ENCODE measurements at places on chromosomes 3 and 15.
A peak's percentile ranks its signal among the peaks of the same experiment; 100 is the strongest.

DNA sequence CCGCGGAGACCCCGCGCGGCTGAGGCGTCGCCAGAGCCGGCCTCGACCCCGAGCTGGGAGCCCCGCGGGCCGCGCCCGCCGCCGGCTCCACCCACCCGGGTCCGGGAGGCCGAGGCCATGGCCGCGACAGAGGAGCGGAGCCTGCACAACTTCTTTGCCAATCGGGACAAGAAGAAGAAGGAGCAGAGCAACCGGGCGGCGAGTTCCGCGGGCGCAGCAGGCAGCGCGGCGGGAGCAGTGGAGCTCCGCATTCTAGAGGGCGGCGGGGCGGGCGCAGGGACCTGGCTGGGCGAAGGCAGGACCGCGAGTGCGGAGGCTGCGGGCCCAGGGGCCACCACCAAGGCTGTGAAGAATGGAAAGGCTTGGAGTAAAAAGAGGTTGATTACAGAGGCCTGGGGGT lies 37.6 kb upstream of the EPHA6 start:
- DNase-seq, result no peak

DNA sequence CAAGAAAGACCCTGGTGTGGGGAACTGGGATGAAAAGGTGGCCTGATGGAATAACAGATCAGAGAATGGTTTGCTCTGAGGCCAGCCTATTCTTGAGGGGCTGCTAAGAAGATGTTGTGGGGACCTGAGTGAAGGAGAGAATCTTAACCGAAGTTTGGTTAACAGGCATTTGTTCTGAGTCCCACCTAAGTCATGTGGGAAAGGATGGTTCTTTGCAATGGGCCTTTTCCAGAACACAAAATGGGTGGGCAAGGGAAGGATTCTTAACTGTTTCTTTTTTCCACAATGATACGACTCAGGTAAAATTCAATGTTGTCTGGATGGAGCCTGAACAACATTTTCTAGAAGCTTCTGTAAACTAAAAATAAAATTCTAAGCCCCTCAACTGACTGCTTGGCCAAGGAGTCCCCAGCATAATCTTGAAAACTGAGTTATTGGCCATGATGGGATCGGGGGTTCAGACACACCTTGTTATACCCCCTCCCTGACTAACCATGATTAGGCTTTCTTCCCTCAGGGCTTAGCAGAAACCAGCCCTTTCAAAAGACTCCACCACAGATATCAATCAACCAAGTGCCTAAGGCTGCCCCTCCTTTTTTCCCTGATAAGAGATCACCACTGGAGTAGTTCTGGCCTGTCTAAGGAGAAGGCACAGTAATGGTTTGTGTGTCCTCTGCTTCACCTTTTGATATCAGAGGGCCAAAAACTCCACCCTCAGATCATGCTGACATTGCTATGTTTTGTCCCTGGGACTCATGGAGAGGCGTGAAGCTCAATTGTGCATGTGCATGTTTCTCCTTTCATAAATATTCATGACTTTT lies 30.1 kb downstream of the SCN11A start:
- DNase-seq, result no peak

- no peak for DNase-seq
Measured at GRCh38 chr15:92033314-92033713, 179.8 kb downstream of the SLCO3A1 start.

GRCh38 chr3:182906036-182906435 lies 74.3 kb downstream of the DCUN1D1 start:
- DNase-seq, result no peak

- no peak for DNase-seq
Measured at GRCh38 chr15:79970181-79970580, 815 bp downstream of the BCL2A1 start.

DNA sequence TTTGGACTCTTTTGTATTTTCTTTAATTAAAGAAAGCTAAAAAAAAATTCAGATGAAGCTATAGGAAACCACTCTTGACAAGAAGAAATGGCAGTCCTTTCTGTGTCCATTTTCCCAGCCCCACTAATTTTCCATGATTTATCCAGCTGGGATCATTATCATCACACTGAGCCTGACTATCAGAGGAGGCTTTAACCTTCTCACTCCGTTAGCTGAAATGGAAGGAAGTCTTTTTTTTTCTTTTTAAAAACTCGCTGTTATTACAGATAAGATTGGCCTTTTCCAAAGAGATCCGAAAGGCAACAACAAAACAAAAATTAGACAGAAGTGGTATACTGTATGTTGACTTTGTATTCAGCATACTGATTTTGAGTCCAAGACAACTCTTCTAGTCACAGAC lies 366.2 kb upstream of the ROPN1 start:
- no peak for DNase-seq

DNA sequence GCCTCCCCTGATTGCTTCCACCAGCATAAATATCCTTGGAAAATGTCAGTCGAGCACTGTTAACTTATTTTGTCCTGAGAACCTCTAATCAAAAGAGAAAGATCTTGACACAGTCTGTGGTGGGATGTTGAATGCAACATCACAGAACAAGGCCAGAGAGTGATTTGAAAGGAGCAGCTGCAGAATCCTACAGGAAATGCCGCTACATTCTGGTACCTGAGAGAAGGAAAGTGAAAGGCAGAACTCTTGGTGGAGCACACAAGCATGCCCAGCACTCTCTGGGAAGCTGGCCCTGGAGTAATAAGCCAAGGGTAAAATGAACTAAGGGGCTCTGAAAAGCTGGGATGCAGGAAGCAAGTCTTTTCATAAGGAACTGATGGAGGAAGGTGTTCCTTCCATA lies 75.8 kb downstream of the CBLB start:
- DNase-seq, result no peak

GRCh38 chr15:23606226-23606625 lies 40.8 kb downstream of the MKRN3 start:
- DNase-seq, result no peak

GRCh38 chr3:123489400-123490004 lies 40.6 kb upstream of the ADCY5 start:
- DNase-seq, result peak; percentile 13

- DNase-seq, result no peak
Measured at GRCh38 chr3:22039161-22039560, 288.2 kb upstream of the ZNF385D start.

- no peak for DNase-seq
Measured at GRCh38 chr3:43960448-43960840, 269.7 kb downstream of the ABHD5 start.

DNA sequence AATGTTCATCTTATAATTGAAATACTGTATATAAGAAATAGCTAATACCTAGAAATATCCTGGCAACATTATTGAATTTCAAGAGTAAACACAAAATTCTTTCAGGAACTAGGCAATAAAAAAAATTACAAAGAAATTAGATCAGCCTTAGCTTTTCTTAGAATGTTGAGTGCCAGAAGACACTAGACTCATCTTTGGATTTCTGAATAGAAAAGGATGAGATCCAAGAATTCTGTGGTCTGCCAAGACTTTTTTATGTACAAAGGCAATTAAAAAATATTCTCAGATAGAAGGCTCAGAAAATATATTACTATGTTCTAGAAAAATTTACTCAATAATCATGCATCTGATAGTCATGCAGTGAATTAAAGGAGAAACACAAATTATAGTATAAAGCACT lies 294.5 kb upstream of the CDIN1 start:
- DNase-seq, result no peak

DNA sequence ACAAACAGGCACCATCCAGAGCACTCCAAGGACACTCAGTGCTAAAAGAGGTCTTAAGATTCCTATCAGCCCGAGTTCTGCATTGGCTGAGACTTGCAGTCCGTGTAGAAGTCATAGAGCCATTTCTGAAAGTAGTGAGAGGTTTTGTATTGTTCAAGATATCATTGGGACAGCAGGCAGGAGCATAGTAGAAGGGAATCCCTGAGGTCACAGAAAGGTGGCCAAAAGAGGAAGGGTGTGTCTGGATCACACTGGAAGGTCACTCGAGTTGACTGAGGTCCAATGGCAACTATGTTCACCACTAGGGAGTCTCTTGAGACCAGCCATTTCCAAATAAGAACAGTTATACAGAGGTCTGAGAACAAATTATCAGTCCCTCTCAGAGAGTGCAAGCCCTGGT lies 468.3 kb downstream of the EPHB1 start:
- DNase-seq, result no peak

DNA sequence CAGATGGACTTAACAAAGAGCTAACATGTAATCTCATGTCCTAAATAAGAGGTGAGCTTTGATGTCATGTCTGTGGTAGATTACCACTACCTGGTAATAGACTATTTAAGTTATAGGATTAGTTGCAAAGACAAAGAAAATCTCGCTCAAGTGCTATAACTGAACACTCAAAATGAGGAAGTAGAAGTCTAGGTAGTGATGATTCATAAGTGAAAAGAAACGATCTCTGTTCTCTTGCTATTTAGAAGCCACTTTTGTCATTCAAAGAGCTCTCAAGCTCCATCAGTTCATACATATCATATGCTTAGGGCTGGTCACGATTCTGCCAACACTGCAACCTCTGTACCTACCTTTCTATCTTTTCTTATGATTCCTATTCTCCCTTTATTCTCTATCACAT lies 110.9 kb downstream of the EDEM1 start:
- no peak for DNase-seq

GRCh38 chr3:128455786-128456748 lies 10.6 kb downstream of the DNAJB8 start:
- DNase-seq, result no peak

- DNase-seq, result no peak
Measured at GRCh38 chr3:156867174-156867573, 41.0 kb downstream of the LEKR1 start.

- DNase-seq, result no peak
Measured at GRCh38 chr15:77541421-77542181, 91.1 kb downstream of the LINGO1 start.

DNA sequence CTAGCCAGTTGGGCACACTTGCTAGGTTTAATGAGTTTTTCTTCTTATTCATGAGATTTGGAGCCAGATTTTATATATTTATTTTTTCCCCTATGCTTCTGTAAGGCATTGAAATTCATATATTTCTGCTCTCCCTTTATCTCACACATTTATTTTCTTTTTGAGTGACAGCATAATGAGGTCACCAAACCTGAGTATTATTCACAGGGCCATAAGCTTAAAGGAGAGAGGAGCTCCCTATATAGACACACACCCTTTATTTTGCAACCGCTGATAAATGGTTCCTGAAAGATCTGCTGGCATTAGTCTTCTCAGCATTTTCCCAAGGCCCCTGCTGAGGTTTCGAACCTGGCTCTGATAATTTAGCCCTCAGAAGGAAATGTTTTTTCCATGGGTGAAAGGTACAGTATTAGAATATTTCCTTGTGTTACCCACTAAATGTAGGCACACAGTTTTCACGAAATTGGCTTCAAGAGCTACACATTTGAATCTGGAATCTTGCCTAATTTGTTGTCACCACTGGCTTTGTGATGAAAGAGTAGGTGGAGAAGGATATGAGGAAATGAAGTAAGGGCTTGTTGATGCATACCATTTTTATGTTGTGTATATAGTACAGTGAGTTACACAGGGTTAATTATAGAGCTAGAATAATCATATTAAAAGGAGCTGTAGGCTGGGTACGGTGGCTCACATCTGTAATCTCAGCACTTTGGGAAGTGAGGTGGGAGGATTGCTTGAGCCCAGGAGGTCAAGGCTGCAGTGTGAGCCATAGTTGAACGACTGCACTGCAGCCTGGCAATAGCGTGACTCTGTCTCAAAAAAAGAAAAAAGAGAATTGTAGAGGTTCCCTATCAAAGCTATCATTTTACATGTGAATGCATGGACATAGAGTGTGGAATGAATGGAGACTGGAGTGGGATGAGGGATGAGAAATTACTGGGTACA lies 6.5 kb downstream of the KLHL18 start:
- no peak for DNase-seq

GRCh38 chr3:2543247-2543646 lies 444.6 kb downstream of the CNTN4 start:
- DNase-seq, result no peak

- DNase-seq, result no peak
Measured at GRCh38 chr3:37441689-37442088, 267.3 kb upstream of the LRRFIP2 start.

DNA sequence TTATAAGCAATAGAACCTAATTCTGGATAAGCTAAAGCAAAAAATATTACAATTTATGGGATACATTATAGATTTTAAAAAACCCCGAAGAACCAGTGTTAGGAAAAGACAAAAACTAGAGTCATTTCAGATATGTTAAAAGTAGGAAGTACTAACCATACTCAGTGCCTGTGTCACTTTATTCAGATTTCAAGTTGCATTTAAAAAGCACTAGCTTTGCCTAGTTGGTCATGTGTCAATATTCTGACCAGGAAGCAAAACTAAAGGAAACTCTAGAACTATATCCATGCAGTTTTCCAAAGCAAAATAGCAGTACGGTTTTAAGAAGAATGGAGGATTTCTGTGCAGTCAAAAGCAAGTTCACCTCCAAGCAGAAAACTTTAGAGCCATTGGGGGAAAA lies 88.4 kb downstream of the RAP2B start:
- no peak for DNase-seq

DNA sequence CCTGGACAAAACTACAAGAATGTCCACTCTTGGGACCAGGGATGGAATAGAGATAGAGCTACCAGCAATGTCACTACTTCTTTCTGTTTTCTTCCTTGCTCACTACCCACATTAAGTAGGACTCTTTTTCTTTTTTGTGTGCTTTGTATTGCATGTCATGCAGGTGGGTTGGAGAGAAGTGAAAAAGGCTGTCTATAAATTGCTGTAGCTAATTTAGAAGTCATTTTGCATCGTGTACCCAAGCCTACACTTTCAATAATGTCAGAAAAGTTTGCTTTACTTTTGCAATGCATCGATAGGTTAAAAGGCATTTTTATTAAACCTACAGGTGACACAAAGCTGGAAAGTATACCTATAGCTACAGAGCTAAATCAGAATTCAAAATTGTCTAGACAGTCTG lies 58.9 kb downstream of the GTF2E1 start:
- no peak for DNase-seq

- no peak for DNase-seq
Measured at GRCh38 chr3:468172-468571, 271.6 kb downstream of the CHL1 start.

DNA sequence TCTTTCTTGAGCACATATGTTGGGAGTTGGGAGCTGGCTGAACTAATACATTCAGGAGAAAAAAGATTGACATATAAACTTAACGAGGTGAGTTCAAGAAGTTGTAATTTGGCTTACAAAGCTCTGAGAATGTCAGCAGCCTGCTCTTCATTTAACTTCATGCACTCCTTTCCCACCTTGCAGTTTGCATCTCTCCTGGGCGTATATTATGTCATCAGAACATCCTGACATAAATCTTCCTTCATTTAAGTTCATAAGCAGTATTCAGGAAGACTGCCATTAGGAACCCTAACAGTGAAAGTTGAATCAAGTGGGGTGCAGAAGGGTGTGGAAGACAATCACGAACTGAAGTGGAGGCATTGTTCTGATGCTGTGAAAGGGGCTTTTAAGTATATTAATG lies 288.1 kb downstream of the ARPP21 start:
- DNase-seq, result no peak

DNA sequence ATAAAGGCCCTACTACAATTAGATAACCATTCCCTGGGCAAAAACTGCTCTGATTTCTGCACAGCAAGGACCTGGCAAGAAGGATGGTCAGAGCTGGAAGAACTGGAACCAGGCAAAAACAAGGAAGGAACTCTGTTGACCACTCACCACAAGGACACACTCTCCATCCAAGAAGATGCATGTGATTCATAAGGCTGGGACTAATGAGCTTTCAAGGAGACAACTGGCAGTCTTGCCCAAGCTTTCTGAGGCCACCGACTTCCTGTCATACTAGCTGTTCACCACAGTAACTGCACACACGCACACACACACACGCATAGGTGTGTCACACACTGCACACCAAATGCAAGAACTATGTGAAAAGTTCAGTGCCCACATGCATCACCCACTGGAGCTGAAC lies 256.6 kb downstream of the OCA2 start:
- DNase-seq, result no peak

Data from keratinocyte (primary cell).